ENCODE measurements at places on chromosomes 4 and X.

DNA sequence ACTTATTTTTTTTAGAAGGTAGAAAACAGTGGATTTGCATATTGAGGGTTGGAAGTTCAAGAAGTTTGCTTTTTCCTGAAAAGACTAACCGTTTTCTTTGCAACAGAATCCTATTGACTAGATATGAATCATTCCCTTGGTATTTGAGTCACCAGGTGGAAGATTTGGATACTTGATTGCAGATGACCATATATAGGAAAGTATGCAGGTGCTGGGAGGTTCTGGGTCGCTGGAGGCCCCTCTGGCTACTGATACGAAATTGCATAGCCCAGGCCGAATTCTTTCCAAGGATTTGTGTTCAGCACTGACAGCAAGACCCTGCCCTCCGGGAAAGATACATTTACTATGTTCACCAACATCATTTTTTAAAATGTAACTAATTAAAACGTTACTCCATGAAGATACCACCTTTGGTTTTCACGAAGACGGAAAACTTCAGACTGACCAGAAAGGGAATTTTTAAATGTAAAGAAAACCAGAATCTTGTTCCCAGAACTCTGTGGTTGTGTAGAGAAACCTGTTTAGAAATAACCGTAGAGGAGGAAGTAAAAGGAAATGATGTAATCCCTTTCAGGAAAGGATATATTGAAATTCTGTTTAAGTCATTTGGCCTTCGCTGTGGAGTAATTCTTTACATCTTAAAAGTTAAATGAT lies 946 bp downstream of the ANXA3 start:
- DNase-seq = peak; percentile 21

- peak; percentile 14 for DNase-seq
Observed at GRCh38 chrX:11351375-11352295, 58.4 kb downstream of the AMELX start.

- no peak for DNase-seq
Observed at GRCh38 chr4:124633285-124633941, 79.1 kb downstream of the ANKRD50 start.

- no peak for DNase-seq
Observed at GRCh38 chr4:184359888-184360287, 114.5 kb downstream of the IRF2 start.

DNA sequence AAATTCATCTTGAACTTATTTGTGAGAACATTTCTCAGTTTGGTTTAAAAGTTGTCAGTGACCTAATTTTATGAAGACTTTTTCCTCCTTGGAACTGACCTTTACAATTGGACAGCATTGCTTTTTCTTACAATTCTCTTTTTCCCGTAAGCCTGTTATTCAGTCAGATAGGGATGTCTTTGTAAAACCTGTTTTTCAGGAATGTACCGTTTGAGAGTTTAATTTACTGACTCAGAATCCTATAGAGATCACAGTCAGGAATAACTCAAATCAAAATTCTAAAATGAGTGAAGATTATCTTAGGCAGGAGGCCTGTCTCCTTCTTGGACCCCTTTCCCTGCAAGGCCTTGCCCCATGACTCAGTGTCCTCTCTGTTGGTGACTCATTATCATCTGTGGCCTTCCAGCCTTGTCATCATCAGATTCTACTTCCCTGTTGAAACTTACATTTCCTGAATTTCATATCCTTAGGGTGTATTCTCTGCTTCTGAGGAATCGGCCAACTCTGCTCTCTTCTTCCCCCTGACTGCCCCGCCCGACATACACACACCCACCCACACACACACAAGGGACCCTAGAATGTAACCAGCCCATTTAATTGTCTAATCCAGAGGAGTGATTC lies 99.8 kb downstream of the ARHGAP10 start:
- DNase-seq = peak; percentile 16

GRCh38 chrX:53075011-53075410 lies 7.2 kb upstream of the TSPYL2 start:
- DNase-seq = peak; percentile 48

DNA sequence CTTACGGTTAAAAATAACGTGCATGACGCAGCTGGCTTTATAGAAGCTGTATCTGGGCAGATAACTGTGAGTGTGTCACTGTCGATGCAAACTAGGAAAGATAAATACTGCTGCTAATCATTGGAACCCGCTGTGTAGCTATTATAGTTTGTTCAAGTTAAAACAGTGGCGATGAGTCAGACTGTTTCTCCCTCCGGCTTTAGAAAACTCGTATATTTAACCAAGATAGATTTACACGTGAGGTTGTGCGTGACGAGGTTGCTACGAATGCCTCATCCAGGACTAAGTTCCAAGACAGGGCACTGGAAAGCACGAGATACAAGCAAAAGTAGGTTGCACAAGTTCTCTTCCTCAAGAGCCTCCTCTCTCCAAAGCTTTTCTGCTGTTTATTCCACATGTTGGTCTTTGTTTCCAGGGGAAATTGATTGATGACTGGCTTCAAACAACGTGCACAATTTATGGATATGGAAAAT lies 270.7 kb downstream of the FBXW7 start:
- DNase-seq = no peak

DNA sequence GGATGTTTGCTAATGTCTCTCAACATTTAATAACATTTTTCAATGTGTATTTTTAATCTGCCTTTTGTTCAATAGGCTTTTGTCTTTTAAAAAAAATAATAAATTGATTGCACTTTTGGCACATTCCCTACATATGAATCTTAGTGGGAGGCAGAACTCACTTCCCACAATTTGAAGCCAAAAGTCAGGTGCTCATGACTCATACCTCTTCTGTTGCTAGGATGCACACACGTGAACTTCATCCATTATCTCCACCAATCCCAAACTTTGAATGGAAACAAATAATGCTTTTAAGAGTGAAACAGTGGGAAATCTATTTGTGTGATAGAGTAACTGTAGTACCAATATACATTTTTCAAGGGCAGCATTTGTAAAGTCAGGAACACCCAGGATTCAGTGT lies 260.5 kb downstream of the IQCM start:
- no peak for DNase-seq

- DNase-seq = no peak
Observed at GRCh38 chrX:108268434-108269080, 169.7 kb downstream of the COL4A6 start.

GRCh38 chrX:107442914-107443527 lies 6.4 kb upstream of the FRMPD3 start:
- no peak for DNase-seq

GRCh38 chr4:1792832-1793495 lies at the start of gene FGFR3:
FGFR3 (plus strand) TSS chr4:1793293; CDS start chr4:1793935, 642 bp downstream.
- no peak for DNase-seq

DNA sequence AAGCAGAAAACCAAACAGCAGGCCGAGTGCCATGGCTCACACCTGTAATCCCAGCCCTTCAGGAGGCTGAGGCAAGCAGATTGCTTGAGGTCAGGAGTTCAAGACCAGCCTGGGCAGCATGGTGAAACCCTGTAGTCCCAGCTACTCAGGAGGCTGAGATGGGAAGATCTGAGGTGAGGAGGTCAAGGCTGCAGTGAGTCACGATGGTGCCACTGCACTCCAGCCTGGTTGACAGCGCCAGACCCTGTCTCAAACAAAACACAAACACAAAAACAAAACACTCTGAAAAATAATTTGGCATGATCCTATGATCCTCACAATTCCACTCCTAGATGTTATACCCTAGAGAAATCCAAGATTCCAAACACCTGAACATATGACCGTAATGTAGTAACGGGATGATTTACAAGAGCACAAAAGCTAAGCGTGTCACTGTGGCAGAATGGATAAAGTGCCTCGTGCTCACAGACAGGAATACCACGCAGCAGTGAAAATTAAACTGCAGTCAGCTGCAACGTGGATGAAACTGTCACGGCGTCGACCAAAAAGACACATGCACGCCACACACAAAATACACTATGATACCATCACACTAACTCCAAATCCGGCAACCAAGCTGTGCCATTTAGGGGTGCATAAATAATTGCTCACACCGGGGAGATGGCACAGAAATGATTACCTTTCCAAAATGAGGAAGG lies 1.7 kb downstream of the NELFA start:
- no peak for DNase-seq

- DNase-seq = no peak
Observed at GRCh38 chr4:2321279-2322196, 59.6 kb upstream of the MXD4 start.

GRCh38 chrX:130340271-130340670 lies 552 bp downstream of the SLC25A14 start:
- DNase-seq = no peak

DNA sequence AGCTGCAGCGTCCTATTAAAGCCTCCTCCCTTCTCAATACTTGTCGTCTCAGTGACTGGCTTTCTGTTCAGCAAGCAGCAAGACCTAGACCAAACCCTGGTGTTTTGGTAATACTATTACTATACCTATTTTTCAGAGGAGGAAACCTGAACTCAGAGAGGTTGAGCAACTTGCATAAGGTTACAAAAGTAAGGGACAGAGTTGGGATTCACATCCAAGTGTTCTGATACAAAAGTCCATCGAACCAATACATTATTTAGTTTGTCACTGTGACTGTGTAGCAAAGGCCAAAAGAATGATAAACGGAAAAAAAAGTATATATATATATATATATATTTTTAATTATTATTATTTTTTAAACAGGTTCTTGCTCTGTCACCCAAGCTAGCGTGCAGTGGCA lies 29.9 kb upstream of the KLHL8 start:
- no peak for DNase-seq

DNA sequence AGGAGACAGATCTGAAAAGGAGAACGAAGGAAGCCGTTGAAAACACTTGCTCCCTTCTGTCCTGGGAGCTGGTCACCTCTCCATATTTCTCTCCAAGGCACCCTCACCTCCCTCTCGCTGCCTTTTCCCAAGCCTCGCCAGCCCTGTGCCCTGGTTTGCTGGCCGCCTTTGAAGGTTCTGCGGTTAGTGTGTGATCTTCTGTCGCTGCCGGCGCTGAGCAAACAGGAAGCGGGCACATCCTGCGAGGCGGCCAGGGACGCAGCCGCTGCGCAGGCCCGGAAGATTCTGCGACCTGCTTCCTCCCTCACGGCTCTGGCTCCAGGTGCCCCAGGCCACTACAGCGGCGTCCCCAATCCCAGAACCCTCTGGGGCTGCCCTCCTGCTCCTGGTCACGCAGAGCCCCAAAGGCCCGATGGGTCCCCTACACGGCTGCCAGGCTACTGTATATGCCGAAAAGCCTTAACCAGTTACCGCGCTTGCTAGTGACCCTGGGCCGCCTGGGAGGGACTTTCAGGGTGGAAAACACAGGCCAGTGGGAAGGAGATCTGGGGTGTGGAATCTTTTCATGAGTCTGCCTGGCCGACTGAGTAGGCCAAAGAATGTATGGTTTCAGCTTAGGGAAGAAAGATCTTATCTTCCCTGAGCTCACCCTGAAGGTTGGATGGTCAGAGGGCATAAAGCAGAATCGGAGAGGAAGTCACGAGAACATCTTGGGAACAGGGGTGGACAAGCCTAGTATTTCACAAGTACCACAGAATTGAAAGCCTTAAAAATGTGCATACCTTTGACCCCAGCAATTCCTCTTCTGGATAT lies 2.3 kb upstream of the SASH3 start:
- DNase-seq = peak; percentile 95

DNA sequence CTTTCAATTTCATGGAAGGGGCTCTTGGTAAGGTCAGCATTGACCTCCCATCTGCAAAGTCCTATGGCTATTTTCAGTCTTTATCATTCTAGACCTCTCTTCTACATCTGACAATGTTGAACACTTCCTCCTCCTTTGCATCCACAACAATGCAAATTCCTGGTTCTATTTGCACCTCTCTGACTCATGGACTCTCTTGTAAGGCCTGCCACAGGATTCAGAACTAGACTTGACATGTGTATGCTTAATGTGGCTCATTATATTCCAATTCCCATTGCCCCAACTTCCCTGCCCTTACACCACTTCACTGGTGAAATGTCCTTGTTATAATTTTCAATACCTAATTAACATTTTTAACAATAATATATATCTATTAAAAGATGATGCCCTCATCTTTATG lies 314.3 kb upstream of the FGF13 start:
- no peak for DNase-seq

- no peak for DNase-seq
Observed at GRCh38 chr4:184395971-184396391, 78.4 kb downstream of the IRF2 start.

DNA sequence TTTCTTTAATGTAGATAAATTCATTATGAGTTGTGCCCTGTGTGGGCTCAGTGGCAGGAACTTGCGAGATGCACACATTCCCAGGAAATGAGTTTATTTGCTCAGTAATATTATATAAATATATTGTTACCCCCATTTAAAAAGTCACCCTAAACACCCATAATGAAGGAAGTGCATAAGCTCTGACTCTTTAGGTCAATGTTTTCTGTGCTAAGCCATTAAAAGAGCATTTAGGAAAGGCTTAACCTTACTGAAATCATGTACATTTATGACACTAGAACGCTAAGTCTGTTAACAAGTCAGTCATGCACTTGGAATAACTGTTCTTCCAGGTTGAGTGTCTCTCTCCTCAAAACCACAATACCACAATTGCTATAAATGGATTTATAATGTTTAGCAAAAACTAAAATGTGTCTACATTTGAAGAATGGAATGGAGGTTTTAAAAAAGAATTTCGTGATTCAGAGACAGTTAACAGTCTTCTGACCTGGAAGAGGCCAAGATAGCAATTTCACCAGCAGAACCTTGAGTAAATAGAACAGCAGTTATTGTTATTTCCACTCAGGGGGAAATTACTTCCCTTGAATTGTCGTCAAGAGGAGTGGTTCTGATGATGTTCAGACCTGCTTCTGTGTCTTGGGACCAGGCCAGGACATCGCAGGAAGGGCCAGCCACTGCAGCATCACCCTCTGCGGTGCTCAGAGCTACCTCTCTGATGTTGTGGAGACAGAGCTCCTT lies 91.1 kb upstream of the VEGFC start:
- no peak for DNase-seq

DNA sequence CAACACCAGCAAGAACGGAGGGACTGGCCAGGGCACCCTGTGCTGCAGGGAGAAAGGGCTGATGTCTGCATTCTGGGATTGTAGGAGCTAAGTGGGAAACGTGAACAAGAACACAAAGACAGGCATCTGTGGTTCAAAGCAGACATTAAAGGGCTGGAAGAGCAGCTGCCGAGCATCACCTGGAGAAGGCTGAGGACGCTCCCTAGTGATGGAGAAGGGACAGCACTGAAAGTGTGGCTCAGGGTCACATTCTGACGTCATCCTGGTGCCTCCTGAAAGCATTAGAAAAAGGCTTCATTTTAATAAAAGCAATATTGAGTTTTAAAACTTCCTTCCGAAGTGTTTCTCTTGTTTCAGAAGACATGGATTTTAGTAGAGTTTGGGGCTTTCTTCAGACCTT lies 62.3 kb downstream of the CLDN22 start:
- no peak for DNase-seq

GRCh38 chrX:40411340-40412111 lies 169.2 kb upstream of the ATP6AP2 start:
- DNase-seq = peak; percentile 23

- DNase-seq = no peak
Observed at GRCh38 chr4:27764526-27764837, 903.8 kb downstream of the STIM2 start.

- no peak for DNase-seq
Observed at GRCh38 chr4:94507708-94508107, 56.0 kb downstream of the PDLIM5 start.

DNA sequence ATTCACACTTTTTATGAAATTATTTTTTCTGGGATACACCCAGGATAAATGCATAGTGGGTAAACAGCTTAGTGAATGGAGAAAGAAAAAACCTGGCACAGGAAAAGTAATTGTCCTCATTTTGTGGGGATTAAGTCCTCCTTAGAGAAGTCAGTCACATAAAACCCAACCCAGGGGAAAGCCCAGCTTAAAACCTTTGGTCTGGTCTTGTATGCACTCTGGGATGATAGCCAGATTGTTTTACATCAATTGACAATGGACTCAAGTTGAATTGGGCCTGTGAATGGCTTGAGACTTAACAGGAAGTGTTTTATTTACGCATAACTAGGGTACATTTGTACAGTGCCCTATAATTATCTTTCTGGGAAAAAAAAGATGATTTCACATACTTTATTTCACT lies 561.3 kb upstream of the GRIA3 start:
- no peak for DNase-seq

Measured in KBM-7 (cell line).